ENCODE measurements at places on chromosomes 12 and 14.

- no peak for DNase-seq
Observed at GRCh38 chr12:15702276-15702675, 86.9 kb downstream of the EPS8 start.

- DNase-seq: no peak
Observed at GRCh38 chr12:132651444-132652100, 33.0 kb downstream of the P2RX2 start.

DNA sequence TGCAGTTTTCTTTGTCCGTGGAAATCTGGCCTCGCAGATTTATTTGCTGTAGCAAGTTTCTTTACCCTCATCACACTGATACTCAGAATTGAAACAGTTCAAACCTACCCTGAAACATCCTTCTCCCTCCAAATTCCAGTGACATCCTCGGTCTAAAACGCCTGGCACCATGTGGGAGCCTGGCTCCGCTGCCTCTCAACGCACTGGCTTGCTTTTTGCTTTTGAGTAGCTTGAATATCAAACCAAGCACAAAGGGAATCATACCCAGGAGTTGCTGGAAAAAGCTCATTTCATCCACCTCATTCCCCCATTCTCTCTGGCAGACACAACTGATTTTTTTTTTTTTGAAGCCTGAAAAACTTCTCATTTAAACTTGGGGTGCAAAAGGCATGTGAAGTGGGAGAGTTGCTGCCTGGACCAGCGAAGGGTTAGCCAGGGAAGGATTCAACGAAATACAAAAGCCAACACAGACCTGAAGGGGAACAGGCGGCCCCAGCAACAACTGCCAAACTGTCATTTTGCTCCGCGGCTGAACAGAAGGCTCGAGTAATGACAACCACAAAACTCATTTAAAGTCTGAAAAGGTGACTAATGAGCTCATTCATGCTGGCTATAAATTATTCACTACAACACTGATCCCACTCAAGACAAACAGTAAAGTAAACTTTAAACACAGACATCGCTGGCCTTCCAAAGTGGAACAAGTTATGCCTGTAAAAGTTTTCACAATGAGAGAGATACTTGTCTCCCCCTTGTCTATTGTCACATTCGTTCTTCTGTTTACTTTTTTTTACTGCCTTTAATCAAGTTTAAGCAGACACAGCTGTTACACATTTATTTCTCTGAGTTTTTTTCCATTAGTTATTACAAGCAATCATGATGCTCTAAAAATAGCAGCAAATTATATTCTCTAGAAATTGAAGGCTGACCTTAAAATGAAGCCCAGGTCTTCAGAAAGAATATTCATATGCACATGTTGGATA is 12.5 kb upstream of the FOXN3 start:
- DNase-seq: no peak

DNA sequence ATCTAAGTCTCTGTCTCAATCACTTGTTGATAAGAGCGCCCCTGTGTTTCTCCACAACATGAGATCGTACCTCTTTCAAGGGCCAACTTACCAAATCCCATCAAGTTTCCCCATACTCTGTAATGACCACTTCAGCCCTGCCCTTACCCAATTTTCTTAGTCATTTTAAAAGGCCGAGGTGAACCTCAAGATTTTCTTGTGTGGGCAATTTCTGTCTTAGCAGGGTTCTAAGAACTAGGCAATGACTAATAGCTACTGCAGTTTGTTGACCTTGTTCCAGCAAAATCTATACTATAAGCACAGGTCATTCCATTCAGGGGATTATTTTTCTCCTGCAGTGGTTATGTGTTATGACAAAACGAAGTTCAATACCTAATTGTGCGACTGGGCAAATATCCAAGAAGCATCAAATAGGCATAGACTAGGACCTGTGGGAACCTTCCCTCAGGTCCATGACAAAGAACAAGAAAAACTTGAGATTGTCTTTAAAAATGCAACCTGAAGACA is 359.8 kb downstream of the PCNX1 start:
- peak; percentile 84 for DNase-seq

- DNase-seq: no peak
Observed at GRCh38 chr12:122318607-122319605, 52.6 kb upstream of the VPS33A start.

DNA sequence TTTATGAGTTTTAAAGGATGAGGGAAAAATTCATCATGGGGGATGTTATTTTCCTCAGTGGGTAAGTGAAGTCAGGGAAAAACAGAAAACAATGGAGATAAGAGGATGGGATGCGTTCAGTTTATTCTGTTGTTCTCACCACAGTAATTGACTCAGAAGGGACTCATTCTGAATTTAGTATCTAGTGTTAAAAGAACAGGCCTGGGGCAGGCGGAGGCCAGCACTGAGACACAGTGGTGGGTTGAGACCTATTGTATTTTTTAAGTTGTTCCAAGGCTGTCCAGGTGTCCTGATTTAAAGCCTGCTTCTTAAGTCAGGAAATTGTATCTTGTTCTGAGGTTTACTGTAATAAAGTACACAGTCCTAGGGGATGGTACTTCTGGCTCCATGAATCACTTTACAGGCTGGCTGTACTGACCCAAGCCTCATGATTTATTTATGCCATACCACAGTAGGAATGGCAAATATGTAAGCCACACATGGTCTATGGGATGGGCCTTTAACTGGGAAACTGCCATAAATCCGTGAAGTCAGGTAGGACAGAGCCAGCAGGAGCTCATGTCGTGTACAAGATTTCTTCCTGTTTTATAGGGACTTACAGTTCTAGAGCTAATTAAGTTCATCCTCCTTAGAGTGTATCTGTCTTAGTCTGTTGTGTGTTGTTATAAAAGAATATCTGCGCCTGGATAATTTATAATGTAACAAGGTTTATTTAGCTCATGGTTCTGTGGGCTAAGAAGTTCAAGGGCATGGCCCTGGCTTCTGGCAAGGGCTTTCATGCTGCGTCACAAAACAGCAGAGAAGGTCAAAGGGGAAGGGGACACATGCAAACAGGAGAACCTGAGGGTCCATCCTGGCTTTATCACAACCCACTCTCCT is 244.1 kb downstream of the FBXL14 start:
- DNase-seq: peak; percentile 95

DNA sequence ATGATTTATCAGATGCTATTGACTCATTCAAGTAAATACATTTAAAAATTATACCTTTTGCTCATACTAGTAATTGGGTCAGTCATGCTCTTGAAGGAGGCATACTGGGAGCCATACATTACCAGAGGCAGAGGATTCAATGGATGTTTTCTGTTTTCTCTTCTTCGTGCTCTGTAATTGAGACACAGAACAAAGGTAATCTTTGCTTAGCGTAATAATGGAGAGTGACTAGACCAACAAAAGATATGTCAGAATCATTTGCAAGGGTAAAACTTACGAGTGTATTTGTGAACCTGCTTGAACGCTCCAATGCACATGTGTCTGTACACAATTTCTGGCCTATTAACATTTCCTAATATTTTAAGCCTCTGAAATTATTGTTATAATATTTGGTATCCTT is 296.4 kb downstream of the FOXG1 start:
- DNase-seq: no peak

- no peak for DNase-seq
Observed at GRCh38 chr12:121017966-121018491, 1.7 kb upstream of the C12orf43 start.

- peak; percentile 92 for DNase-seq
Observed at GRCh38 chr12:47236109-47236714, 156.5 kb upstream of the AMIGO2 start.

- no peak for DNase-seq
Observed at GRCh38 chr12:89129167-89129870, 223.0 kb downstream of the DUSP6 start.

- DNase-seq: no peak
Observed at GRCh38 chr14:71472356-71473340, 459.6 kb upstream of the RGS6 start.

GRCh38 chr14:79971330-79971729 is 240.0 kb downstream of the DIO2 start:
- peak; percentile 82 for DNase-seq

GRCh38 chr14:33717866-33718265 is 233.0 kb downstream of the EGLN3 start:
- no peak for DNase-seq

GRCh38 chr14:96086032-96086431 is 46.9 kb downstream of the C14orf132 start:
- peak; percentile 60 for DNase-seq

- no peak for DNase-seq
Observed at GRCh38 chr12:6868211-6869048, 1.1 kb downstream of the TPI1 start.

GRCh38 chr12:109910969-109911348 is 10.9 kb downstream of the TCHP start:
- DNase-seq: no peak

GRCh38 chr12:91316907-91317269 is 134.3 kb upstream of the DCN start:
- no peak for DNase-seq

DNA sequence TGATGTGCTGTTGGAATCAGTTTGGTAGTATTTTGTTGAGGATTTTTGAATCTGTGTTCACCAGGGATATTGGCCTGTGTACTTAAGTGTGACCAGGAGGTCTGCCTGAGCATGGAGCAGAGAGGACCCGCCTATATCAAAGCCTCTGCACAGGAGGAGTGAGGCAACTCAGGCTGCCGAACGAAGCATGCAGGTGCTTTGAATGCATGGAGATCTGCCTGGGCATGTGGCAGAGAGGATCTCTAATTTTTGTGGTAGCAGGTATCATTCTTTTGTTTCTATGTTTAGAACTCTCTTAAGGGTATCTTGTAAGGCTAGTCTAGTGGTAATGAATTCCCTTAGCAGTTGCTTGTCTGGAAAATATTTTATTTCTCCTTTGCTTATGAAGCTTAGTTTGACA is 26.9 kb downstream of the RAB3IP start:
- no peak for DNase-seq

DNA sequence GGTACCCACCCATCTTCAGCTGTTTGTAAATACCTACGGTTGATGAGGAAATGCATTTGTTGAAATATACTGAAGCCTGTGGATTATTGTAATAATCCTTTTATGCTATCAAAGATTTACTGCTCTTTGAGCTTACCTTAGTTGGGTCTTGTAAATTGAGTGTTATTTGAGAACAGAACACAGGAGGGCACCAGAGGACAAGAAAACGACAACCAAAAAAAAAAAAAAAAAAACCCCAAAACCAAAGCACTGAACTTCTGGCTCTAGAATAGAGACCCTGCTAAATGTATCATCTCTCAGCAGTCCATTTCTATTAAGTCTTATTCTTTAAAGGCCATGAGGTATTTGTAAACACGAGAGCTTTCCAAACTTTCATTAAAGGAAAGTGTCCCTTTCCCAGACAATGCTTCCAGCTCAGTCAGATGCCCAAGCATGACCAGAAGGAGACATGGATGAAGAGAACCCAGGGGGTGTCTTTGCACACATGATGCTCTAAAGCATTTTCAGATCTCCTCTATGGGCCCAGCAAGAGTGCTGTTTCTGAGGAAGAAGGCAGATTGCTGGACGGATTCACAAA is 763.9 kb downstream of the NRXN3 start:
- no peak for DNase-seq

DNA sequence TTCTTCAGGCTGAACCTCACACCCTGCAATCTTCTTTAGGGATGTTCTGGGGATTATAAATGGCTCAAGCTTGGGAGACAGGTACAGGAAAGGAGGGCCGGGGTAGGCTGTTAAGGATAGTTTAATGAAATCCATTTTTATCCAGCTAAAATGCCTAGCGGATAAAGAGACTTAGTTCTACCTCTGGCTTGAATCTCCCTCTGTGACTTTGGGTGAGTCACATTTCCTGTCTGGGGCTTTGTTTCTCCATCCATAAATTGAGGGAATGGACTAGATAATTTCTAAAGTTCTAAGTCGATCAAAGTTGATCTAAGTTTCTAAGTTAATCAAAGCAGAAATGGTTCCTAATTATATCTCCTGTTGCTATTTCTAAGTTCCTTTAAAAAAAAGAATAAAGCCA is 319.6 kb upstream of the E2F7 start:
- no peak for DNase-seq

DNA sequence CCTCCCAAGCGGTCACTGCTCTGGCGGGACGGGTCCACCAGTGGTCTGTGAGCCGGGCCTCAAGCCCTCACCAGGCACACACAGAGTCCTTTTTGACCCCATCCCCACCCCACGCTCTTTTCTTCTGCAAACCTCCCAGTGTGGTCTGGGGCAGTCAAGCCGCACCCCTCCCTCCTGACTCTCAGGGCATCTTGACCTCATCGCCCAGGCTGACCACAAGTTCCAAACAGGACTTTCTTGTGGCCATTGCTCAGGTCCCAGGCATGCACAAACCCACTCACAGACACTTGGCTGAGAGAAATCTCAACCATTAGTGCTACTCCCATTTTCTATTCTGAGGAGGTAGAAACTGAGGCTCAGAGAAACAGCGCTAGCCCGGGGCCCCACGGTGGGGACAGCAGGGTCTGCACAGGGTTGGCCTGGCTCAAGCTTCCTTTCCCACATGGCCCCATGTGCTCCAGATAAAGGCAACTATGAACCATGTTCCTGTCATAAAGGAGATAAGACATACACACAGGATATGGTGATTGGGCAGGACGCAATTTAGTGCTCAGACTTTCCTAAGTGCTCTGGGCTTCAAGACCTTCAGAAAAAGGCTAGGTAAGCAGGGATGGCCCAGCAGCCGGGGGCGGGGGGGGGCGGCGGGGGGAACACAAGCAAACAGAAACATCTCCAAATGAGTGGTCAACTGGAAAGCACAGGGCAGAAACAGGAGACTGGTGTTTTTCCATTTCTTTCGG is 69.6 kb downstream of the ITPK1 start:
- DNase-seq: peak; percentile 84

GRCh38 chr12:117580015-117580717 is 218.7 kb upstream of the NOS1 start:
- DNase-seq: no peak

GRCh38 chr12:106585521-106586277 is 2.9 kb downstream of the RFX4 start:
- DNase-seq: no peak

GRCh38 chr12:71240946-71241345 is 83.1 kb upstream of the TSPAN8 start:
- peak; percentile 21 for DNase-seq

- no peak for DNase-seq
Observed at GRCh38 chr12:15754233-15754632, 35.0 kb downstream of the EPS8 start.

- DNase-seq: no peak
Observed at GRCh38 chr14:25349269-25349668, 299.3 kb upstream of the STXBP6 start.

GRCh38 chr12:27960821-27961220 is 11.7 kb downstream of the PTHLH start:
- no peak for DNase-seq

DNA sequence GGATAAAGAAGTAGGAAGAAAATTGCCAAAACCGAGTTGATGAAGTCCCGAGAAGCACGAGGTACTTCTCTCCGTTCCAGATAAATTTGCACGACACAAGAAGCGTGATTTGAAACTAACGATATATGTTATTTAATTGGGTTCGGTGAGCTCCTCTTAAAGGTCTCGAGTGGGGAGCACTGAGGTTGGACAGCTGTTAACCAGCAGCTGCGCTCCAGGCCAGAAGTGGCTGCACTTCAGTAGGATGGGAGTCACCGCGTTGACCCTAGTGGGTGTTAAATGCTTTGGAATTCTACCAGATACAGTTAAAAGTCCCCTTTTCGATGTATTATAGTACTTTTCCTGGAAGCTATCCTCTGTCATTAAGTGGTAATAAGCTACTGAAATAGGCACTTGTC is 953 bp upstream of the DCAF5 start:
- DNase-seq: no peak
